ENCODE measurements at places on chromosomes 3 and 15. TPM values are rescaled to one million over a fixed set of nuclear protein-coding genes. Genes with fewer than 3 reads are reported as not detected.

Gene CDCP1
- polyA plus RNA-seq = 0.24 TPM

Gene PARP3
- 2.9 TPM for polyA plus RNA-seq

Gene TM4SF1
- not detected for polyA plus RNA-seq

Gene CHMP2B
- 47.3 TPM for polyA plus RNA-seq

Gene CPLX3
- not detected for polyA plus RNA-seq

Gene CNTN6
- not detected for polyA plus RNA-seq

Gene OXTR
- polyA plus RNA-seq = 0.15 TPM

Gene DAPK2
- not detected for polyA plus RNA-seq

Gene MAGEL2
- polyA plus RNA-seq = not detected

Gene GOLGA8N
- polyA plus RNA-seq = 0.17 TPM

Gene ALS2CL
- 3.2 TPM for polyA plus RNA-seq

Gene TXNRD3
- 0.77 TPM for polyA plus RNA-seq

All from CD4-positive, alpha-beta memory T cell (primary cell).